ENCODE measurements at places on chromosomes 7 and 10. TPM values are rescaled to one million over a fixed set of nuclear protein-coding genes. Genes with fewer than 3 reads are reported as not detected.

The SLC26A4 gene
- 0.51 TPM for total RNA-seq

The NPC1L1 gene
- not detected for total RNA-seq

DNA sequence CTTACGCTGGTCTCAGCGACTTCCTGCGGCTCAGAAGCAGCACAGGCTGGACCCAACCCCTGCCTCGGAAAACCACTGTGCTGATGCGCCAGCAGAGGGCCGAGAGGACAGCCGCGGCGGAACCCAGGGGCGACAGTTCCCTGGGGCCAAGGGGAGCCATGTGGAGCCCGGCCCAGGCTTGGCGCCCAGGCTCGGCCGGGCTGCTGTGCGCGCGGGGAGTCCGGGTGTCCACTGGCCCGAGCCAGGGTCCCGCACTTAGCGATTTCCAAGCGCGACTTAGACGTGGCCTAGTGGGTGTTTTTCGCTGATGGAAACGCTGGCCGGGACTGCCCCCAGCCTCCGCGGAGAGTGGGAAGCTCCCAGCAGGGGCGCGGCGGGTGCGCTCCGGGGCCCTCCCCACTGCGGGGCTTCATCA lies 18.6 kb upstream of the ZNF32 start:
- DNase-seq = peak; percentile 84

- DNase-seq = no peak
Measured at GRCh38 chr7:50181081-50181480, 88.0 kb upstream of the ZPBP start.

GRCh38 chr7:83478616-83479015 lies 170.3 kb downstream of the SEMA3E start:
- DNase-seq = no peak

DNA sequence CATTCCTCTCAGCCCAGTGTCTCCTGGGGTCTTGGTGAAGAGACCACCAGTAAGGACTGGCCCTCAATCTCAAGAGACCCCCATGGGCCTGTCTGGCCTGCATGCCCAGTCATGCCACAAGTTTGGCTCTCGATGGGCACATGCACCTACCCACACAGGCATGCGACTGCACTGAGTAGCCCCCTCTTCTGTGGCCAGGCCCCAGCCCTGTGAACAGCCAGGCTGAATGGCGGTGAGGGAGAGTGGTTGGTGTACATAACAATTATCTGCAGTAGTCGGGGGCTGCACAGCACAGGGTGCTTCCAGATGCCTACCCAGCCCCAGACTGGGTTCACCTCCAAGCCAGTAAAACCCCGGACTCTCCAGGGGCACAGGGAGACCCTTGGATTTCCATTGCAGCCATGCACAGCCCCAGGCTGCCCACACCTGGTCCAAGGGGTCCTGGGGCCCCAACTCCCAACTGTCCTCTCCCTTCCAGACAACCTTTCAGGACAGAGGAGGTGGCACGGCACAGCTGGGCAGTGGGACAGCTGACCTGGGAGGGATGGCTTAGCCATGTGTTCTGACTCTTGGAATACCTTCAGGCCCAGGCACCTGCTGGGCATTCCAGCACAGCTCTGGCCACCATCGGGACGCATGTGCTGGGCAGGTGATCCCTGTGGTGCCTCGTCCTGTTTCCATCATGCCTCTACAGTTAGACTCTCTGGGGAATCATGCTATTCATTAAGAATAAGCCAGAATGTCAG lies 21.0 kb upstream of the CSGALNACT2 start:
- DNase-seq = no peak

DNA sequence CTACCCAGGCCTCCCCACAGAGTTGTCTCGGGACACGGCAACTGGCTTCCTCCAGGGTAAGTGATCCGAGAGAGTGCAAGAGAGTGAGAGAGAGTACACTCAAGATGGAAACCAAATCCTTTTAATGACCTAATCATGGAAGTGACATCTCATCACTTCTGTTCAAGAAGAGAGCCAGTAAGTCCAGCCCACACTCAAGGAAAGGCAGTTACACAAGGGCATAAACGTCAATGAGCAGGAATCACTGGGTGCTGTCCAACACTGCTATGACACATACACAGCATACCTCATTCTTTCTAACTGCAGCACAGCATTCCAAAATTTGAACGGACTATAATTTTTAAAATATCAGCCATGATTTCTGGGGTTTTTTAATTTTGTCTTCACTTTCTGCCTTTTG lies 29.3 kb upstream of the OSBPL3 start:
- DNase-seq = no peak

GRCh38 chr7:148708026-148708885 lies 9.6 kb downstream of the CUL1 start:
- DNase-seq = no peak

The LRMDA gene
- 0.19 TPM for total RNA-seq

The TLX1 gene
- total RNA-seq = not detected

DNA sequence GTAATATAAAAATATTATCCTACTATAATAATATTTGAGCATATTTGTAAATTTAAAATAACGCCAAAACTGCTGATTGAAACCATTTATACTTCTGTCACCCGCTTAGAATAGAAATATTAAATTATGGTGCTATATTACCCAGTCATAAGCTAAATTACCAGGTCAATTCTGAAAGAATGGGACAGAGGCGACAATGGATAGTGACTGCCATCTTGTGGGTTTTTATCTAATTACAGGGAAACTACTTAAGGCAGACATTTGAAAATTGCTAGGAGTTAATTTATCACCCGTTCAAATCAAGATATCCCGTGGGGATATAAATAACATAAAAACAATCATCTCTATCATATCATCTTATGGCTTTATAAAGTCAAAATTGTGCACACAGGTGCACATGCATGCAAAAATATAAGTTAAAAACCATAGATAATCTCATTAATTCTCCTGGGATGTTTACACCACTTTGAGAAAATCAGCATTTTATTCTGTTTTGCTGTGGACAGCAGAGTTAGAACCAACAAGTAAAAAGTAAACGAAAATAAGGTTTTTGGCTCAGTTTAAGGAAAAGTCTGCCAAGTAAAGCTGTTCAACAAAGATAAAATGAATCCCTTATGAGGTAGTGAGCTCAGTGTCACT lies 41.3 kb upstream of the HPSE2 start:
- no peak for DNase-seq

DNA sequence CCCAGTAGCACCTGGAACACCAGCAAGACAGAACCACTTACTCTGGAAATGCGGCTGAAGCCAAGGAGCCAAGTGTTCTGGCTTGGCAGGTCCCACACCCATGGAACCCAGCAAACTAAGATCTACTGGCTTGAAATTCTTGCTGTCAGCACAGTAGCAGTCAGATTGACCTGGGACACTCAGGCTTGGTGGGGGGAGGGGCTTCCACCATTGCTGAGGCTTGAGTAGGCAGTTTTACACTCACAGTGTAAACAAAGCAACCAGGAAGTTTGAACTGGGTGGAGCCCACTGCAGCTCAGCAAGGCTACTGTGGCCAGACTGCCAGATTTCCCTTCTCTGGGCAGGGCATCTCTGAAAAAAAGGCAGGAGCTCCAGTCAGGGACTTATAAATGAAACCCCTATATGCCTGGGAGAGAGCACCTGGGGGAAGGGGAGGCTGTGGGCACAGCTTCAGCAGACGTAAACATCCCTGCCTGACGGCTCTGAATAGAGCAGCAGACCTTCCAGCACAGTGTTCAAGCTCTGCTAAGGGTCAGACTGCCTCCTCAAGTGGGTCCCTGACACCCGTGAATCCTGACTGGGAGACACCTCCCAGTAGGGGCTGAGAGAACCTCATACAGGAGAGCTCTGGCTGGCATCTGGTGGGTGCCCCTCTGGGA lies 121.2 kb downstream of the MTERF1 start:
- no peak for DNase-seq

DNA sequence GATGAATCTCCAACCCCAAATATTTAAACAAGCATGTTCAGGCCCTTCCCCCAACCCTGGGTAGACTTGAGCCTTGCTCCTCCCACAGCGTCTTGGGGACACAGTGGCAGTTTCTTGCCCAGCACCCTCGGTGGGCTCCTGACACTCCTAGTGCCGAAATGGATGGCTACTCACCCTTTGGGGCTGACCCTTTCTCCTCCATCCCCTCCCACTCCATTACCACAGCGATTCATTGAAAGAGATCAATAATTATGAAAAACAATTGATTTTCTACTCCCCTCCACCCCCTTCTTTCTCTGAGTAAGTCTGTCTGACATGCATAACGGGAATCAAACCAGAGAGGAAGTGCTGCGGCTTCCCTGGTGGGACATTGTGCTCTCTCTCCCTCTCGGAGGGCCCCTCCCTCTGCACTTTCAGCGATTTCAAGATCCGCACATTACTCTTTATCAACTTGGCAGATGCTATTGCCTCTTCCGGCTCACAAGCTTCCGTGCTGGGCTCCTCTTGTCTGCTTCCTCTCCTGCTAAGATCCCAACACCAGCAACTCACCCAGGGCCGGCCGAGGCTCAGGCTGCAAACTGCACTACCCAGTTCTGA lies 79.0 kb upstream of the PLXNA4 start:
- no peak for DNase-seq

The SGPL1 gene
- total RNA-seq = 60.3 TPM

- no peak for DNase-seq
Measured at GRCh38 chr7:84085998-84086397, 108.6 kb downstream of the SEMA3A start.

The DNAJC1 gene
- total RNA-seq = 38.4 TPM

The ITPRID1 gene
- not detected for total RNA-seq

- no peak for DNase-seq
Measured at GRCh38 chr10:35050568-35050967, 39.6 kb downstream of the CUL2 start.

The ITIH5 gene
- 0.39 TPM for total RNA-seq

DNA sequence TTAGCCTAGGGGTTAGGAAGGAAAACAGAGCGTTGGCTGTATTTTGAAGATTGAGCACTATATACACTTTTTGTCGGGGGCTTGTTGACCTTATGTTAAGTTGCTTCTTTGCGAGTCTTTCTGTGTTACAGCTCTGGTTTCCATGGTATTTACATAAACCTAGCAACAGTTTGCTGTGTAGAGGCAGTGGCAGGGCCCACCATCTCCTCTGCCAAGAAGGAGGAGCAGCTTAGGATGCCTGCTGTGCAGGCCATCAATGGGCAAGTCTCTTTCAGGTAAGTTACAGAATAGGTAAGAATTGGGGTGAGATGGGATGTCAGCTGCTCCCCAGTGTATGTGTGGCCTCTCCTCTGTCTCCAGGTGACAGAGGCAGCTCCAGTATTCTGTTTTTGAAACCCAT lies 485.5 kb downstream of the LRMDA start:
- DNase-seq = no peak

DNA sequence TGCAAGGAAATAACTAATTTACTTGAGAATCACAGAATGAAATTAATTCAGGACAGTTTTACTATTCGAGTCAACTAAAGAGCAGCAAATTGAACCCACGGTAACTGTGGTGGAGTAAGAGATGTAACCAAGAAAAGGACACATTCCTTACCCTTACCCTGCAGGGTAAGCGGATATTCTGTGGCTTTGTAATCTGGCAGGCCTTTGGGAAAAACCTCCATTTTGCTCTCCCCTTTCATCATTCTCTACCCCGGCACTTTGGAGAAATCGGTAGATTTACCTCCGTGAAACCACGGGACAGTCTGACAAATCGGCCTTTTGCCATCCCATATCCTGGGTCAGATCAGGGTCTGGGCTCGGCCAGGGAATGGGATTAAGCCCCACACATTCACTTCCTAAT lies 18.4 kb downstream of the RCC1L start:
- DNase-seq = no peak

The PHF14 gene
- total RNA-seq = 43.5 TPM

DNA sequence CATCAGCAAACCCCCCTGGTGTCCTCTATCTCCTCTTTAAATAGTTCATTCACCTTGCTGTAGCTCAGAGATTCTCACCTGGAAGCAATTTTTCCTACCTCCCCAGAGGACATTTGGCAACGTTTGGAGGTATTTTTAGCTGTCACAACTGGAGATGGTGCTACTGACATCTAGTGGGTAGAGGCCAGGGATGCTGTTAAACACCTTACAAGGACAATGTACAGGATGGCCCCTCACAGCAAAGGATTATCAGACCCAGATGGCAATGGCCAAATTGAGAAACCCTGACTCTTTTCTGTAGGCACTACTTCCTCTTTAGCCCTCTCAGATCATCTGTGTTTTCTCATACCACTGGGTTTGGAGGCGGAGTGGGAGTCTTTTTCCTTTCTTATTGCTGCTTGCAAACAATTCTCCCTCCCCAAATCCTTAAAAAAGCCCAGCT lies 13.2 kb upstream of the TRA2A start:
- DNase-seq = no peak

GRCh38 chr7:127894588-127894987 lies 136.6 kb downstream of the LRRC4 start:
- no peak for DNase-seq

The TAS2R4 gene
- total RNA-seq = 2.2 TPM

The RARRES2 gene
- total RNA-seq = not detected

- no peak for DNase-seq
Measured at GRCh38 chr7:128794020-128794419, 2.3 kb downstream of the CCDC136 start.

The LEP gene
- total RNA-seq = not detected

- DNase-seq = no peak
Measured at GRCh38 chr7:45435131-45435530, 139.0 kb upstream of the ADCY1 start.

GRCh38 chr7:42642699-42643098 lies 269.2 kb downstream of the C7orf25 start:
- no peak for DNase-seq

DNA sequence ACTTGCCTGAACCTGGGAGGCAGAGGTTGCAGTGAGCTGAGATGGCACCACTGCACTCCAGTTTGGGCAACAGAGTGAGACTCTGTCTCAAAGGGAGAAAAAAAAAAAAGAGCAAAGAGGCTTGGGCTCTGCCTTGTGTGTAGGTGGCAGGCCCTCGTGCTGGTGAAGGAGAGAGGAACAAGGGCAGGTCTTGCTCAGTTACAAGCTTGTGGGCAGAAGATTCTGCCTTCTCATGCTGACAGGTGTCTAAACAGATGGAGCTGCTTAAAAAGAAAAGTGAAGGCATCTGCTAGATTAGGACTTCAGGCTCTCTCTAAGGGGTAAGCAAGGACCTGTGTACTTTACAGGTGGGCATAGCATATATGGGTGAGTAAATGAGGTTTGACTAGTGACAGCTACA lies 65.5 kb upstream of the TRIM8 start:
- DNase-seq = no peak

The SNX10 gene
- total RNA-seq = not detected

DNA sequence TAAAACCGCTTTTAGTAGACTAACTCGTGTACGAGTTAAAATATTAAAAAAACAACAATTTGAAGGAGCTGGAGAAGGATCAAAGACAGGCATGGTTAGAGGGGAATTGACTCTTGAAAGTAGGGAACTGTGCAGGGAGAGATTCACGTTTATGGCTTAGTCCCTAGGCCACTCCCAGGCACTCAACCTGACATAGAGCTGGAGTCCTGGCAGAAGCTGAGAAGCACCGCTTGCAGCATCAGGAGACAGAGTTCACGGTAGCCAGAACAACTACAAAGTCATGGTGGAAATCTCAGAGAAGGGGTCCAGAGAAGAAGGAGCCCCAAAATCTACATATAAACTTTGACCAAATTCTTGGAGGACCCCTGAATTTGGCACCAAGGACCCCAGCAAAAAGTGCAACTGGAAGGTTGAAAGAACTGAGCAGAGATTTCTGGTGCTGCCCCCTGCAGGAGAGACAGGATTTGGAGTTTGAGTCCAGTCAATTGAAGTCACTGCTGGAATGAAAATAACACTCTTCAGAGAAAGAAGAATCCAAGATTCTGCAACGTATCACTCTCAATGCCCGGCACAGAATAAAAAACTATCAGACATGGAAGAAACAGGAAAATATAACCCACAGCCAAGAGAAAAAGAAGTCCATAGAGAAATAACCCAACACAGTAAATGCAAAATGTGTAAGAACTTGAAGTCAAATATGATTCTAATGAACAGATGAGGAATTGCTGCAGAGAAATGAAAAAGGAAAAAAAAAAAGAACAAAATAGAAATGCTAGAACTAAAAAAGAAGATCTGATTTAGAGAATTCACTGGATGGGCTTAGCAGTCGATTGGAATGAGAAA lies 493.3 kb upstream of the PODXL start:
- DNase-seq = no peak
